ENCODE measurements at places on chromosomes 1 and 21.

GRCh38 chr1:207219979-207220889 lies 101.2 kb upstream of the CD55 start:
- DNase-seq, result no peak

- DNase-seq, result no peak
Observed at GRCh38 chr1:171468120-171468750, 17.1 kb upstream of the PRRC2C start.

- no peak for DNase-seq
Observed at GRCh38 chr1:159951551-159951950, 2.5 kb downstream of the SLAMF9 start.

DNA sequence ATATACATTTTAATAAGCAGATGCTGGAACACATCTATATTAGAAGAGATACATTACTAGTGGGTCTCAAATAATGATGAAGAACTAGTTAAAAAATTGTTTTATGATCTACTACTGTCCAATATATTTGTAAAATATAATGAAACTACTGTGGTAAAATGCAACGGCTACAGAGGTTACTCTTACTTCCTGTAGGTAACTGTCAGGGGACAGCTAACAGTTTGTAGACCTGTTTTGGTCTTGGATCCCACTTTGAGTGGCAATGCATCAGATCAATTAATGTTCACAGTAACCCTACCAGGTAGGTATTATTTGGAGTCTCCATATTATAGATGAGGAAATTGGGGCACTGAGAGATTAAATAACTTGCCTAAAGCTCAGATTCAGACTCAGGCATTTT lies 26.7 kb upstream of the MYSM1 start:
- no peak for DNase-seq

DNA sequence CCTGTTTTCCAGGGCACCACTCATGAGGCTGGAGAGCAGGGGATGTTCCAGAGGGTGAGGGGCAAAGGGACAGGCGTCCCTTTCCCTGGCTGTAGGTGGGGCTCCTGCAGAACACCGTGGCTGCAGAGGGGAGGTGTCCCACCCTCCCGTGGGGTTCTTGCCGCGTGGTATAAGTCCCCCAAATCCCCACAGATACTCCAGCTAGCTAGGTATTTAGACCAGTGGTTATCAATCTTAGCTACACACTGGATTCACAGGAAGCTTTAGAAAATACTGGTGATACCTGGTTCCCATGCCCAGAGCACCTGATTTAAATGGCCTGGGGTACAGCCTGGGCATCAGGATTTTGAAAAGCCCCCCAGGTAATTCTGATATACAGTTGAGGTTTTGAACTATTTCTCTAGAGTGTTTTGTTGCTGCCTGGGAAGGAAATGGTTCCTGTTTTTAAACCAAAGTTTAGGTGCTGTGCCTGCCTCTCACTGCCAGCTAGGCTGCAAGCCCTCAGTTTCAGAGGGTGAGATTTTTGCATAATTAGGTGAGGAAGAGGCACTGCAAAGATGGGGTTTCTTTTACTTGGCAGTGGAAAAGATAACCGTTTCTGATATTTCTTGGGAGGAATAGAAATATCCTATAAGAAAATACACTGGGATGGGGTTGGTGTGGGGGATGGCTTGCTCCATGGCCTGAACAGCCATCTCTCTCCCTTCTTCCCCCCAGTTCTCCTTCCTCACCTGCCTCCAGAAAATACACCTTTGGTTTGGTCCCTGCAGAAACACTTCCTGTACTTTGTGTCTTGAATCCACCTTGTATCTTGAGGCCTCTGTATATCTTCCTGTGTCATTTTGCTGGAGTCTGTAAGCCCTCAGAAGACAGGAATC lies 51.7 kb downstream of the RASSF5 start:
- no peak for DNase-seq

DNA sequence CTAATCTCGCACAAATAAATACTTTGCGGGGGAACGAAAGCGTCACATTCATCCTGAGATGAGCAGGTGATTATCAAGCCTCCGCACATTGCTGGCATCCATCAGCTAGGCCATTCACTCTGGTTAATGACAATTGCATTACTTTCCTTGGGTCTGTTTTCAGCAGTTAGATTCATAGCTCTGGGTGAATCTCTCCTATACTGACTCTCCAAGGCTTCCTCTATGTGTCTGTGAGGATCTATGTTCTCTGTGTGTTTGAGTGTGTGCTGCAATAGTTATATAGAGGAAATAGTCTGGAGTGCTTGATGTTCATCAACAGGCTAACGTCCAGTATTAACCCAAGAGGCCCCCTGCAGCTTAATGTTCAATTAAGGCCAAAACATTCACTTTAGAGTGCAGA lies 133.0 kb upstream of the CTTNBP2NL start:
- DNase-seq, result no peak

DNA sequence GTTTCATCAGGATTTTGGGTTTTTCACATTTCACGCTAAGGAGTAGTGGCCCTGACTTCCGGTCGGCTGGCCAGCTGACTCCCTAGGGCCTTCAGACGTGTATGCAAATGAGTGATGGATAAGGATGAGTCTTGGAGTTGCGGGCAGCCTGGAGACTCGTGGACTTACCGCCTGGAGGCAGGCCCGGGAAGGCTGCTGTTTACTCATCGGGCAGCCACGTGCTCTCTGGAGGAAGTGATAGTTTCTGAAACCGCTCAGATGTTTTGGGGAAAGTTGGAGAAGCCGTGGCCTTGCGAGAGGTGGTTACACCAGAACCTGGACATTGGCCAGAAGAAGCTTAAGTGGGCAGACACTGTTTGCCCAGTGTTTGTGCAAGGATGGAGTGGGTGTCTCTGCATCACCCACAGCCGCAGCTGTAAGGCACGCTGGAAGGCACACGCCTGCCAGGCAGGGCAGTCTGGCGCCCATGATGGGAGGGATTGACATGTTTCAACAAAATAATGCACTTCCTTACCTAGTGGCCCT lies 23.1 kb upstream of the TNFRSF1B start:
- no peak for DNase-seq

DNA sequence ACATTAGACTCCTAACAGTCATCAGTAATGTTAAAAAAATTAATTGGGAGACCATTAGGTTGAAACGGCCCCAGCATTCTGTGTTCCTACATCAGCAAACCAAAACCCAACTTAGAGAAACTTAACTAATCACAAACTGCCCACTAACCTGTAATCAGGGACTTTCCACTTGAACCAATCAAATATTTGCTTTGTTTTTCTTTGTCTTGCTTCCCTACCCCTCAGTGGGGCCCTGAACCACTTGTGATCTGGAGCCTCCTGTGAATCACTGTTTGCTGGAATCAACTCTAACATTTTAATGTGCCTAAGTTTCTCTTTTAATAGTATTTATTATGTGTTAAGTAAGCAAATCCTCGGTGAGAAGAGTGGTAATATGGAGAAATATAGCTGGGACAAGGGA lies 64.0 kb downstream of the ABCA4 start:
- no peak for DNase-seq

DNA sequence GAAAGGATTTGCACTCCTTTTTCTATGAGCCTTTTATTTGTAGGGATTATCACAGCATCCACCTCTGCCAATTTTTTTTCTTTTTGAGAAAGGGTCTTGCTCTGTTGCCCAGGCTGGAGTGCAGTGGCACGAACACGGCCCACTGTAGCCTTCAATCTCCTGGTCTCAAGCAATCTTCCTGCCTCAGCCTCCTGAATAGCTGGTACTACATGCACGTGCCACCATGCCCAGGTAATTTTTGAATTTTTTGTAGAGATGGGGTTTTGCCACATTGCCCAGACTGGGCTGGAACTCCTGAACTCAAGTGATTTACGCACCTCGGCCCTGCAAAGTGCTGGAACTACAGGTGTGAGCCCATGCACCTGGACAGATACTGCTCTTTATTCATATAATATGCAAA lies 2.1 kb downstream of the SAMSN1 start:
- no peak for DNase-seq

- no peak for DNase-seq
Observed at GRCh38 chr1:176880955-176881595, 283.4 kb downstream of the ASTN1 start.
